Activated CD4-positive, CD25-positive, alpha-beta regulatory T cell (primary cell): ENCODE measurements at places on chromosomes 7 and 10.

- no peak for DNase-seq
Measured at GRCh38 chr7:27172823-27173510, 1.2 kb downstream of the HOXA10 start.

GRCh38 chr7:18177815-18178660 lies 150.4 kb upstream of the PRPS1L1 start:
- DNase-seq: no peak

- DNase-seq: no peak
Measured at GRCh38 chr10:128087884-128088709, 38.1 kb downstream of the MKI67 start.

DNA sequence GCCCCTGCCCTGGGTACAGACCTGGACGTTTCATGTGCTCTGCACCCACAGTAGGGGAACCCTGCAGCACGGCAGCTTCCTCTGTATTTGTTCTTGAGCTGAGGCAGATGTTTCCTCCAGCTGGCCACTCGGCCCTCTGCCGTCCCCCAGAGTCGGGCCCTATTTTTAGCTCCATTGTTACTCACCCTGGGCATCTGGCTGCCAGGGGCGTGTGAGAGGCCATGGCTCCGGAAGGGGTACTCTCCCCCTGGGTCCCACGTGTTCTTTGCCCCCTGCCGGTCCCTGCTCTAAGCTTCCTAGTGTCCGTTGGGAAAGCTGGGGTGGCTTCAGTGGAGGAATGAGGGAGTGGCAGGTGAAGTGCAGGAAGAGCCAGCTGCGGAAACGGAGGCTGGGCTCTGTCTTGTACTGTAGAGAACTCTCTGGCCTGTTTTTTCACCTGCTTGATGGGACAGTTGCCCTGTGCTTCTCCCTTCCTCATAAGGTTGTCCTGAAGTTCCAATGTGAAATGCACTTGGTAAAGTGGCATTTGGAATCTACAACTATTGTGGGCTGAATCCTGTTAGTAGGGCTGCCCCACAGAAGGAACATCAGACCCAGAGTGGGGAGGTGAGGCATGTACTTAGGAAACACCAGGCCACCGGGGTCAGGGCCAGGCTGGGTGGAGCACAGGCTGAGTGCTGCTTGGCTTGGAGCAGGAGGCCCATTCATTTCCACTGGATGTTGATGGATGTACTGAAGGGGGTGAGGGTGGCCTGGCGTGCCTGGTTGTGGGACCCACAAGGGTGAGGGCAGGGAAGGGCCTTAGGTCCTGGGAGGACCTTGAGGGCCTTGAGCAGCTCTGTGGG lies 30.6 kb downstream of the PALD1 start:
- DNase-seq: no peak

GRCh38 chr10:11835061-11835460 lies 11.9 kb downstream of the PROSER2 start:
- no peak for DNase-seq

- no peak for DNase-seq
Measured at GRCh38 chr7:5495581-5496375, 72.1 kb upstream of the TNRC18 start.
